Stimulated activated naive CD8-positive, alpha-beta T cell treated with anti-CD3 and anti-CD28 coated beads, Interleukin-15, Interleukin-2, amounts not matched to agents 100 U/mL and 50 U/mL, for 24 hours (primary cell): ENCODE measurements at places on chromosomes 1 and 21.

GRCh38 chr1:92755541-92756461 is 29.1 kb downstream of the EVI5 start:
- DNase-seq: no peak

DNA sequence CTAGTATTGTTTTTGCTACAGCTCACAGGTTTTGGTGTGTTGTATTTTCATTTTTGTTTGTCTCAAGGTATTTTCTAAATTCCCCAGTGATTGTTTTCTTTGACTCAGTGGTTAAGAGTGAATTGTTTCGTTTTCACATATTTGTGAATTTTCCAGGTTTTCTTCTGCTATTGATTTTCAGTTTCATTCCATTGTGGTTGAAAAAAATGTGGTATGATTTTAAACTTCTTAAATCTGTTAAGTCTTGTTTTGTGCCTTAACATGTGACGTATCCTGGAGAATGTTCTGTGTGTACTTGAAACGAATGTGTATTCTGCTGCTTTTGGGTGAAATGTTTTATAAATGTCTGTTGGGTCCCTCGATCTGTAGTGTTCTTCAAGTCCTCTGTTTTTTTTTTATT is 117.9 kb downstream of the KIF26B start:
- no peak for DNase-seq

- DNase-seq: no peak
Measured at GRCh38 chr1:9633493-9633892, 18.0 kb upstream of the PIK3CD start.

GRCh38 chr1:231393668-231394067 is 28.4 kb downstream of the EGLN1 start:
- DNase-seq: no peak

DNA sequence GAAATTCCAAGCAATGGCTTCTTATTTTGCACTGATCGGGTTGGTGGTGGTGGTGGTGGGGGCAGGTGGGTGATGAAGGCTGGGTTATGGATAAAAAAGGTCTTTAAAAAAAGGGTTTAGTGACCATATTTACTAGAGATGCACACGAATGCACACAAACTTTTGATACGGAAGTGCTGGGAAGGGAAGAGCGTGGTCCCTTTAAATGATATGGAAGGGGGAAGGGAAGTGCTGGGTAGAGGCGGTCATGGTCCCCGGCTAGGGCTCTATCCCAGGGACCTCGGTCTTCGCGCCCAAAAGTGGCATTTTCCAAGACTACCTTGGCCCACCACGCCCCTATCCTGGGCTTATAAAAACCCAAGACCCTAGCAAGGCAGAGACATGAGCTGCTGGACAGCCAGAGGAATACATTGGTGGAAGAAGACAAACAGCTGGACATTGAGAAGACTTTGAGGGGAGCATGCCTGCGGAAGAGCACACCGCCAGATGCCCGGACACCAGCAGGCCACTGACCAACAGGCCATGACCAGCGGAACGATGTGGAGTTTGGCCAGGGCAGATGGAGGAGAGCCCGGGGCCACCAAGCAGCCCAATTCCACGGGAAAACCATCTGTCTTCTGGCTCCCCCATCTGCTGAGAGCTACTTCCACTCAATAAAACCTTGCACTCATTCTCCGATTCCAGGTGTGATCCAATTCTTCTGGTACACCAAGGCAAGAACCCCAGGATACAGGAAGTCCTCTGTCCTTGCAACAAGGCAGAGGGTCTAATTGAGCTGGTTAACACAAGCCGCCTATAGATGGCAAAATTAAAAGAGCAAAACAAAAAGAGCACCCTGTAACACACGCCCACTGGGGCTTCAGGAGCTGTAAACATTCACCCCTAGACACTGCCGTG is 1720.2 kb downstream of the MRPL39 start:
- no peak for DNase-seq

DNA sequence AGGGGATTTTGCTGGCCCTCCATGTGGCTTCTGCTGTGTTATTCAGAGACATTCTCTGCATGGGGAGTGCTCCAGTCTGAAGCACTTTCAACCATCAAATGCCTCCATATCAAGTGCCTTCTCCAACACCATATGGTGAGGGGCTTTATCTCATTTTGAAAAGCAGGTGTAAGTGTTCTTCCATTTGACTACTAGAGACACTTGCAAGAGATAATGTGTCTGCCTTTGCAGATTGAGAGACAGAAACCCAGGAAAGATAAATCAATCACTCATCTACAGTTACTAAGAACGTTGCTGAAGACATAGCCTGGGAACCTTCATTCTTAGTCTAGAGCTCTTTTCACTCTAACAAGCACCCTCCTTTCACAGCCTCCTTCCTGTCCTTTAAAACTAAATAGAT is 29.5 kb upstream of the REG4 start:
- DNase-seq: no peak
